ENCODE measurements at places on chromosomes 4 and X.

GRCh38 chr4:23458054-23458453, 431.8 kb downstream of the PPARGC1A start:
- DNase-seq, result no peak

DNA sequence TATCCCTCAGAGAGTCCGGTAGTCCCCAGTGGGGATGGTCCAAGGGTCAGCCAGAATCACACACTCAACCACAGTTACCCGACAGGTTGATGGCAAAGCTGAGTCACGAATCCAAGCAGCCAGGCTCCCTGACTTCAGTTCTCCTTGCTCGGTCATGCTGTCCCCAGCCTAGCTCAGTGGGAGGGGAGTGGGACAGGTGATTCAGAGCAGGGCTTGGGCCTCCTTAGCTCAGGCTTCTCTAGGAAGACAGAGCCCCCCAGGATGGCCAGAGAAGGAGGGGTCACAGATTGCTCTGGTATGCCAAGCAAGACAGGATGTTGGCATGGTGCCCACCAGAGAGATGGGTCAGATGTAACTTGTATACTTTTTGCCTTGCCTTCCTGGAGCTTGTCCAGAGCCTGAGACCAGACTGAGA, 66.5 kb downstream of the EFNB1 start:
- DNase-seq, result no peak

DNA sequence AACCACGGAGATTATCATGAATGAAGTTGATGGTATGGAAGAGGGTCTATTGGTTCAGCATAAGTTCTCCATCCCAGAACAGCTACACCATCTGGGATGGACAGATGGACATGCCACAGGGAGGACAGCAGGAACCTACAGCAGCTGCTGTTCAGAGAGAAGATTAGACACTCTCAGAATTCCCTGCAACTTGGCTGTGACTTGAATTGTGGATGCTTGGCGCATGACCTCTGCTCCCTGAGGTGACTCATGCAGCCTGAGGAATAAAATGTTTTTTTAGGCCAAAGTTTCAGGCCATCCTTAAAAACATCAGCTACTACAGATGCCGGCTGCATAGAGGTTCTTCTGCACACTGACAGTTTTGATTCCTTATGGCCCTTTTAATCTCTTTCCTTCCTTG, 97.3 kb downstream of the RS1 start:
- no peak for DNase-seq

- no peak for DNase-seq
These were observed 18.1 kb upstream of the MMRN1 start for GRCh38 chr4:89876548-89876947.

GRCh38 chr4:57548856-57549255, 438.7 kb upstream of the IGFBP7 start:
- no peak for DNase-seq

GRCh38 chrX:119991005-119991787, 47.6 kb upstream of the NKAP start:
- DNase-seq, result no peak

GRCh38 chr4:162921178-162921785, 245.4 kb downstream of the NAF1 start:
- no peak for DNase-seq

GRCh38 chr4:144699565-144699964, 53.6 kb downstream of the HHIP start:
- no peak for DNase-seq

- DNase-seq, result no peak
These were observed 47.0 kb downstream of the ASIC5 start for GRCh38 chr4:155819066-155819465.

GRCh38 chrX:102712216-102712966, at the start of gene GPRASP2:
GPRASP2 (plus strand) TSS chrX:102712448; CDS start chrX:102714870, 2,422 bp downstream.
- DNase-seq, result no peak

DNA sequence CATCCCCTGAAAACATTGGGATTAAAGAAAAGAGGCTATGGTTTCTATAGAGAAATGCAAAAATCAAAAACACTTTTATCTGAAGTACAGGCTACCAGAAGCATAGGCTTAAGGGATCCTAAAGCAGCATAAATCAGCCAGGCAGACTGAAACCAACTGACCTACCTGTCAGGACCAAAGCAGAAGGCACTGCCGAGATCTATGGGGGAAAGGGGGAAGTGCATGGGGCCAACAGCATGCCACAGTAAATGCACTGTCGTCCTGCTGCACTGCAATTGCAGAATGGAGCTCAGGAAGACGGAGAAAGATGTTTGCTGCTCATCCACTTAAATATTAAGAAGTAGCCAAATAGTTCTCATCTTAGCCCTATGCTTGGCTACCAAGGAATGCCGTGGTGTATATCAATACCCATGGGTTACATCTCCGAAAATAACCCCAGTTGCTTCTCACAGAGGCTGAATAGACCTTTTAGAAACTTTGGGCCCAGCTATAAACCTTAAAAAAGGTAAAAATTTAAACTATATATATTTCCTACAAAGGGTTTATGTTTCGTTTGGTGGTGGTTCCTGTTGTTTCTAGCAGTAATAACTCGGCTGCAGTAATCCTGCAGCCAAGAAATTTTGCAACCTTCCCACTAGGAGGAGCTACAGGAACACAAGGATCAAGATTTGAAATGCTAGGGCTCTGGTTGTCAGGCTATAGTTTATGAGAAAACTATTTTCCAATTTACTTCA, 312.2 kb upstream of the DIAPH2 start:
- no peak for DNase-seq

GRCh38 chr4:185716577-185717376, 95.2 kb downstream of the SORBS2 start:
- no peak for DNase-seq

DNA sequence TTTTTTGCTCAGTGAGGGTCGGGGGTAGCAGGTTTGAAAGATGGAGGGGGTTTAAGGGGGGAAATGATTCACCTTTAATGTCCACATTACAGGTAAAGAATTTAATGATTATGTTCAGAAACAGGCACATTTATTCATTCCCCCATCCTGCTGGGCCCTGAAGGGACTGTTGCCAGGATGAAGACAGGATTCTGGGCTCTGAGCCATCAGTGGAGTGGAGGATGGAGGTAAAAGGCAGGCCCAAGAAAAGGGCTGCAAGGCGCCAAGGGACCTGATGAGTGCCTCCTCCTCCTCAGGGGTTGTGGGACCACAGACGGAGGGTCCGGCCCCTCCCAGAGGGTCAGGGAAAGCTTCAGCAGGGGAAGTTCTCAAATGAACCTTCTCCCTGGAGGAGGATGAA, 40.4 kb upstream of the PROM1 start:
- no peak for DNase-seq

- DNase-seq, result no peak
These were observed 225.5 kb upstream of the ANKRD50 start for GRCh38 chr4:124937993-124938392.

DNA sequence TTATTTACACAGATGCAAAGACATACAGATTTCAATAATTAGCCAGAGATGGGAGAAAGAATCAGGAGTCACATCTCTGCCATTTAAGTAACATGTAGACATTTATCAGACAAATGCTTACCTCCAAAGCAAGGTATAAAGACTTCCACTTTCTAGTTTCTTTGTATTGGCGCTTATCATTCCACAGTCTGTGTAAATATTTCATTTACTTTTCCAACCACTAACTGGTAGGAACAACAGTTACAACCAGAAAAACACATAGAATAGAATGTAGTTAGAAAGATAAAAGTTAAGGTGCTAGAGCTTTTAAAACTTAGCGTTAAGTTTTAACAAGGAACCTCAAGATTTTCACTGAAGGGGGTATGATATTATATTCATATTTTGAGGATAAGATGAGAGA, 40.9 kb upstream of the UGT2B4 start:
- DNase-seq, result no peak

- no peak for DNase-seq
These were observed 40.2 kb downstream of the HMX1 start for GRCh38 chr4:8831221-8832112.

DNA sequence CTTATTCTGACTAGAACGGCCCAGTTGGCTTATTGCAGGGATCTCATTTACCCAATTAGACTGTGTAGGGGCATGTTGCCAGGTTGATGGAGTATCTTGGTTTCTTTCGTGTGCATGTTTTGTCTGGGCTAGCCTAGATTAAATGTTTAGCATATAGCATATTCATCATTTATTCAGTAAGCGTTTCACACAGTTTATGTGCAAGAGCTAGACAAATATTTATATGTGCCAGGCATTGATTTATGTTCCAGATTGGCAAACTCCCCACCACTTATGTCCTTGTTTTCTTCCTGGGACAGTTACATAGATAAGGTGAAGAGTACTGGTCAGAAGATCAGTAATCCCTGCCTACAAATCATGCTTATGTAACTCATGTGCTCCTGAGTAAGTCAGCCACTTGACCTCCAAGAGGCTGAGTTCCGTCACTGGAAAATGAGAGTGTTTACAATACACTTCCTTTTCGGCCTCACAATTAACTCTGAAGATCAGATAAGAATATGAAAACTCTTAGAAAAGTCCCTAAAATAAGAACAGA, 57.2 kb downstream of the RUFY3 start:
- no peak for DNase-seq

DNA sequence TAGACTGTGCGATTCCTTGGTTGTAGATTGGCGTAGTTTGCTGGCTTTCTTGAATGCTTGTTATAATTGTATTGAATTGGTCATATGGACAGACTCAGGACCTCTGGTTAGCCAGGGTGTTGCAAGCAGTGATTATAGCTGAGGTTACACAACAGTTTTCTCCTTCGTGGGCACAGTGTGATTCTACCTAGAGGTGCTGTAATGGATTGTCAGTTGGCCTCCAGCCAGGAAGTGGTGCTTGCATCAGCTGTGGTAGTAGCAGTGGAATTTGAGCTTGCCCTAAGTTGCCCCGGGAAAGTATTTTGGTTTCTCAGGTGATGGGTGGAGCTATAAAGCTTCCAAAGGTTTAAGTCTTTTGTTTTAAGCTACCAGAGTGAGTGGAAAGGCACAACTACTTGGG, 23.1 kb upstream of the GABRG1 start:
- no peak for DNase-seq

DNA sequence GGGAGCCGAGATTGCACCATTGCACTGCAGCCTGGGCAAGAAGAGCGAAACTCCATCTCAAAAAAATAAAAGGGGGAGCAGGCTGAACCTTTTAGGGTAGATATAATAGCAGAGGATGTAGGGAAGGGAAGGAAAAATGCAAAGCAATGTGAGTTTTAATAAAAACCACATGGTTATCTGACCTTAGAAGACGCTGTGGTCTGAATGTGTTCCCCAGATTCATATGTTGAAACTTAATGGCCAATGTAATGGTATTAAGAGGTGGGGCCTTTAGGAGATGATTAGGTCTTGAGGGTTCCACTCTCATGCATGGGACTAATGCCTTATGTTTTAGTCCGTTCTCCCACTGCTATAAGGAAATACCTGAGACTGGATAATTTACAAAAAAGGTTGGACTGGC, 114.1 kb upstream of the STX18 start:
- DNase-seq, result no peak

Data from stimulated activated CD8-positive, alpha-beta memory T cell treated with anti-CD3 and anti-CD28 coated beads, Interleukin-2, amount 100 ng/mL, for 48 hours (primary cell).